ENCODE measurements at places on chromosomes 2 and 18.

- DNase-seq, result no peak
Observed at GRCh38 chr2:236526455-236527158, 43.0 kb upstream of the ACKR3 start.

GRCh38 chr2:120686511-120687168 lies 49.0 kb upstream of the GLI2 start:
- no peak for DNase-seq

DNA sequence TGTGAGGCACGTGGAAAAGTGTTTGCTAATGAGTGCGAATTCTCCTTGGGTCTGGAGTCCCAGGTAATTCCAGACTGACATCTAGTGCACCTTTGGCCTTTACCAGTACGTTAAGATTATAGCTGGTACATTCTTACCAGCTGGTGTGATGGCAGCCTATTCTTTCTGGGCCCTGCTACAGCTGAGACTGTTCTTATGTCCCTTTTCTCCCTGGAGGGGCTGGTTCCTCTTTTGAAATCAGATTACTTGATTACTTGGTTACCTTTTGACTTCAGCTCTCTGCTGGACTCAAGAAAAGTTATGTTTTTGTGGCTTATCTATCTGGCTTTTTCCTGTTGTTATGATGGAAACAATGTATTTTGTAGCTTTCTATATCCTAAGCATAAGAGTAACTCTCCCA lies 14.5 kb downstream of the CABYR start:
- DNase-seq, result no peak

GRCh38 chr18:47075098-47075883 lies 39.9 kb upstream of the ELOA2 start:
- DNase-seq, result no peak

- no peak for DNase-seq
Observed at GRCh38 chr2:165141601-165142354, 62.1 kb downstream of the SCN3A start.

DNA sequence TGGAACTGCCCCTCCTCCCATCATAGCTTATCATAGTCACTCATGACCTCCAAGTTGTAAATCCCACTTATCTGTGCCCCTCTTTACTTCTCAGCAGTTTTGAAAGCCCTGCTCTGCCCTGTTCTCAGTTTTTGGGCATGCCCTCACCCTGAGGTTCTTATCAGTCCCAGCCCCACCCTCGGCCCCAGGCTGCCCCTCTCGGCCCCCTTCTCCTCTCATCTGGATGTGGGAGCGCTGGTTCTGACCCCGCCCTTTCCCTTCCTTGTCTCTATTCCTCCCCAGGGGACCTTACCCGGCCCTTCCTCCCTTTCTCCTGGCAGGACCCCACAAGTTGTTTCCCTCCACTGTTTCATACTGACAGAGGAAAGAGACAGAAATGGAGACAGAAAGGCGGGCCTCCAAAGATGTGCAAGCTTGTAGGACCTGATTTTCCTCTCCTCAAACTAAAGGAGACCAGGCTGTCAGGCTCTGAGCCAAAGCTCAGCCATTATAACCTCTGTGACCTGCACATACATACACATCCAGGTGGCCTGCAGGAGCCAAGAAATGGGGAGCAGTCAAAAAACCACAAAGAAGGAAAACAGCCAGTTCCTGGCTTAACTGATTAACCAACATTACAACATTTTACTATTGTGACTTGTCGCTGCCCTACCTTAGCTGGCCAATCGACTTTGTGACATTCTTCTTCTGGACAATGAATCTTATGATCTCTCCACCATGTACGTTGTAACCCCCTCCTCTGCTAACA lies 171.0 kb upstream of the HS6ST1 start:
- DNase-seq, result no peak

DNA sequence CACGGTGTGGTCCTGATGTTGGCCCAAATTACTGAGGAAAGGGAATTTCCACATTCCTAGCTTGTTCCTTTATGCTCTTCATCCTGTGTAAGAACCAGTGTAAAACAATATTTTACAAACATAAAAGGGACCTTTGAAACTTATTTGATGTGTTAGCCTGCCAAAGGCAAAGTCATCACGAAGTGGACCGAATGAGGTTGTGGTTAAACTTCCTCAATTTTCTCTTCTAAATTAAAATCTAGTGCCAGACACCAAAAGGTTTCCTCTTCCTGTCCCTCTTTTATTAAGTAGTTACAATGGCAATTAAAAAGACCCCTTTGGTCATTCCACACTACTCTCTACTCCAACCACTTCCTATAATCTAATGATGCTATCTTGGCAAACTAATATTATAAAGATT lies 279.8 kb downstream of the AFF3 start:
- DNase-seq, result no peak

GRCh38 chr2:50958504-50958903 lies 73.4 kb downstream of the NRXN1 start:
- DNase-seq, result no peak

DNA sequence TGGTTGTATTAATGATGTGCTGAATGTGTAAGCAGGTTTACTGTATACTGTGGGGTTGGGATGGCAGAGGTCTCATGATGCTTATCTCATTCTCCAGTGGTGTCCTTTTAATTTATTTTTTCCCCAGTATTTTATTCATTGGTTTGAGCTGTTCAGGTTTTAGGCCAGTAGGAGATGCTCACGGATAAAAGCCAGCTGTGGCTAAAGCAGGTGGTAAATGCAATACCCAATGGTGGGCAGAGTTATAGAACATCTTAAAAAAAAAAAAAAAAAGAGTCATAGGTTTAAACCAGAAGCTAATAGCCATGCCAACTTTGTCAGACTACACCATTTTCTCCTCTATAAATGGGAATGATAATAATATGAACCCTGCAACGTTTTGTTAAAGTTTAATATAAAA lies 57.8 kb upstream of the NEUROD1 start:
- no peak for DNase-seq

- peak; percentile 18 for DNase-seq
Observed at GRCh38 chr2:112626604-112627059, 19.1 kb upstream of the SLC20A1 start.

GRCh38 chr2:106816974-106817373 lies 69.0 kb downstream of the ST6GAL2 start:
- DNase-seq, result no peak

DNA sequence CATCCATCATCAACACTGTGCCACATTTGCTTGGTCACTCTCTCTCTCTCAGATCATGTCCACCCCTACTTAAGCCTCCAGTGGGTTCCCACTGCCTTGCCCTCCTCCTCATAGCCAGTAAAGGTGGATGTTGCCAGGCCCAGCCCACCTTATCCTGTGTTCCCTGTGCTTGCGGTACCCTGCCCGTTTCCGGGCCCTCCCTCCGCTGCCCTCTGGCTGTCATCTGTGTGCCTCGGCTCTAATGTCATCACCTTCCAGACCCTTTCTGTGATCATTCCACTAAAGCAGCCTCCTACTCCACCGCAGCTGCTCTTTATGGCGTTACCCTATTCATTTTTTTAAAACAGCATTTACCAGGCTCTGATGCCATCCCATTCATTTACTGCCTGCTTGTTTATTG lies 305.7 kb upstream of the SKOR2 start:
- DNase-seq, result no peak

DNA sequence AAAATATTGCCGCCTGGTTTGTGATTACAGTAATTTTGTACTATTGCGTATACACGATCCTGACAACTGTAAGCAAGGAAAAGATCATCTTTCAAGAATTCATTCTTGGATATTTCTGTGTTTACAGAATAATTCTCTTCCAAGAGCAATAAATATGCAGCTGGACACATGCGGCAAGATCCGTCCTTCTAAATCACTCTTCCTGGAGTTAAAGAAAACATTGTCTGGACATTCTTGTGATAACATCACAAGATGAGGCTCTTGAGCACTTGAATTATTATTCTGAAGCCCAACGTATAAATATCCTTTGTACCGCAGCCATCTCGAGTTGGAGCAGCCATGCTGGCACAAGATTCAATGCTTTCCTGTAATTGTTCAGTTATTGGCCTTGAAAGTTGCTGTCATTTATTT lies 9.9 kb downstream of the FHL2 start:
- DNase-seq, result no peak

DNA sequence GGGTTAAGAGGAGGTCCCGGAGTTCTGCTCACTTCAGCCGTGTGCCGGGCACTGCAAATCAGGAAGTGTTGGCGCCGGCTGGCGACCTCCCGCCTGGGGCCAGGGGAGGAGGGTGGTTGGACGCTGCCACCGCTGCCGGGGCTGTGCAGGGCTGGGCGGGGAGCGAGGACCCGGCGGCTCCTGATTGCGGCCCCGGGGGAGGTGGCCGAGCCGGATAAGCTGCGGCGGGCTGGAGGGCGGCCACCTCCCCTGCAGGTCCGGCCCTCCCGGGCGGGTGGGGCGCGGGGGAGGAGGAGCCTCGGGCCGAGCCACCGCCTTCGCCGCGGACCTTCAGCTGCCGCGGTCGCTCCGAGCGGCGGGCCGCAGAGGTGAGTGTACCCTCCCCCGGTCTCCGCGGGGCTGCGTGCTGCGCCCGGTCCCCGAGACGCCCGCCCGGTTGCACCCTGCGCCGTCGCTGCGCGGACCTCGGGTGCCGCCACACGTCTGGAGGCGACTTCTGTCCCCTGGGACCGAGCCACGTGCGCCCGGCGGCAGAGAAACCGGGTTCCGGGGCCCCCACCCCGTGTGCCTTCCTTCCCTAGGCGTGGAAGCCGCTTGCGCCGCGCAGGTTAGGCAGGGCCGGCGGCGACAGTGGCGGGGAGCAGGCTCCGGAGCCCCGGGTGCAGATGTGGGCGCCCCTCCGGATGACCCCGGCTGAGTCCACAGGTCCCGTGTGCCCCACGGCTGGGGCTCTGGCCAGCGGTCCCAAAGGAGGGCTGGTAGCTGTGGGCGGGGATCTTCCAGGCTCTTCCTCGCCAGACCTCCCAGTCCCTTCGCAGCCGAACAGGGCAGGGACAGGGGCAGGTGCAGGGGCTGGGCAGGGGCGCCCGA lies at the start of gene STEAP3:
Gene STEAP3, plus strand, starts transcription at position 314 of the 870 bp plus-strand sequence. CDS start 7,179 bp downstream, outside the sequence.
- peak; percentile 72 for DNase-seq

- no peak for DNase-seq
Observed at GRCh38 chr2:160869411-160869810, 290.8 kb upstream of the TANK start.

- DNase-seq, result no peak
Observed at GRCh38 chr2:3503046-3503445, 16.3 kb downstream of the ADI1 start.

DNA sequence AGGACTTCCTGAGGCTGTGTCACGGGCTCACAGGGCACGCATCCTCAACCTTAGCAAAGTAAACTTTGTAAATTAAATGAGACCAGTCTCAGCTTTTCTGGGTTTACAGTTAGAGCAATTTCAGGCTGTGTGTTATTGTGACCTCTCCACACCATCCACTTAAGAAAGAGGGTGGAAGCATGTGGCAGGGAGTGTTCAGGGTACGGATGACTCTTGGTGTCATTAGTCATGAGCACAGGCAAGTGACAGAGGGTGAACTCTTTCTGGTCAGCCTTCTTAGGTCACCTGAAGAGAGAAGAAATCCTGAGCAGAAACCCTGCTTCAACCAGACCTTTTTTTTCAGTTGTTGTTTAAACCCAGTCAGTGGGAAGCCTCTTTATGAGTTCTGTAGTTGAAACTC lies 207.9 kb downstream of the ICOS start:
- no peak for DNase-seq

DNA sequence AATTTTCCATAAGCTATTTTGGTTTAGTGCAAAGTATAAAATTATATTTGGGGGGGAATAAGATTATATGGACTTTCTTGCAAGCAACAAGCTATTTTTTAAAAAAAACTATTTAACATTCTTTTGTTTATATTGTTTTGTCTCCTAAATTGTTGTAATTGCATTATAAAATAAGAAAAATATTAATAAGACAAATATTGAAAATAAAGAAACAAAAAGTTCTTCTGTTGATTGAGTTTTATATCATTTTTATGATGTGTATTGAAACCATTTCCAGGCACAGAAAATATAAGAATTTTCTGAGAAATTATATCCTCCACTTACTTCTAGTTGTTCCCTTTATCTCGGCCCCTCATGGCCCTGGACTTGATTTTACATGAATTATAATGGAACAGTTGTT lies 3.7 kb downstream of the CCL20 start:
- no peak for DNase-seq

DNA sequence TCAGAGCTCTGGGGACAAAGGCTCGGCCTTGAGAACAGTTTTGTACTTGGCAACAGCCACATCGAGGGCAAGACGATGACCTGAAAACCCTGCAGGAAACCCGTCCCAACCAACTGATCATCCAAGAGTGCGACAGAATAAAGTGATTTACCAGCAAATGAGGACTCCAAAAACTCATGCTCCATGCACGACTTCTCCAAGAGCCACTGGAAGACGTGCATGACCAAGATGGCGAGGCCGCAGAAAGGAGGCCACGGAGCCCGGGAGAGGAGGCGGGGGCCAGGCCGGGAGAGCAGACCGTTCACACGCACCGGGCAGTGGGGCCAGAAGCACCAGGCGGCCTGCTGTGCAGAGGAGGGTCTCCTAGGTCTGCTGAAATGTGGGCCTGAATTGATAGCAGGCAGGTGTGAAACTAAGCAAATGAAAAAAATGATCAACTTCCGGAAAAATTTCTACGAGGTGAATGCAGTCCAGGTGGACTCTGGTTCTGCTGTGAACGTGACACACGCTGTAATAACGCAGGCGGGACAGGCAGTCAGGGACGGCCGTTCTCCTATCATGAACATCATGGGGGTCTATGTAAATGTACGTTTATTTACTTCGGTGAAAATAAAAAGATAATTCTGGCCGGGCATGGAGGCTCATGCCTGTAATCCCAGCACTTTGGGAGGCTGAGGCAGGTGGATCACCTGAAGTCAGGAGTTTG lies 252.2 kb downstream of the HDAC4 start:
- no peak for DNase-seq

GRCh38 chr2:53827398-53828175 lies 32.2 kb downstream of the GPR75 start:
- no peak for DNase-seq

DNA sequence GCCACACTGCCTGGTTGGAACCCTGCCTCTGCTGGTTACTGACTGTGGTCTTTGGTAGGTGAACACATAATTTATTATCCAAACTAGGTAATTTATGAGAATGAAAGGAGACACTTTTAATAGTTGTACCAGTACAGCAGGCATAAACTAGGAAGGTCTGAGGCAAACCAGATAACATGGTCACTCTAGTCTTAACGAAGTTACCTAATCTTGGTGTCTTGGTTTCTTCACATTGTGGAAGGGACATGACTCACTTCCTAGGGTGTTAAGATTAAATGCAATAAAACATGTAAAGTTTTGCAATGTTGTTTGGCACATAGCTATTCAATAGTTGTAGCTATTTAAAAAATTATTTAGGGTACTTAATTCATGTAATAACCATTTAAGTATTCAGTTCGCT lies 23.3 kb downstream of the SPTBN1 start:
- DNase-seq, result no peak

- no peak for DNase-seq
Observed at GRCh38 chr18:54787616-54788015, 40.7 kb upstream of the RAB27B start.

DNA sequence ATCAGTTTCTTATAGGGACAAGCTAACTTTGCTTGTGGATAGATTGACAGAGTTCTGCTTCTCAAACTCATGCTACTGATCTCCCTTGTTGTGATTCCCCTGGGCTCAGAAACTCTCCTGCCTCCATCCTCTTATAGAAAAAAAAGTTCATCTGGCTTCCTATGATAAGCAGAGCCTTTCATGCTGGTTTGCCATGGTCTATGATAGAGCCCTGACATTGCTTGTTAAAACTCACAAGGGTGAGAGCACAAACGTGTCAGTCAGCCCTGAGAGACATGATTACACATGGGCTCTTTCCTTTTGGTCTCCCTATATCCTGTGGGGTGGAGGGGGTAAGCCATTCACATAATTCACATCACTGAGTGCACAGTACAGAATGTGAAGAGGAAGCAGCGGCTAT lies 121.8 kb downstream of the TDRD15 start:
- DNase-seq, result no peak

Measured in progenitor cell of endocrine pancreas (in vitro differentiated cells).